ENCODE measurements at places on chromosomes 2 and 18.

DNA sequence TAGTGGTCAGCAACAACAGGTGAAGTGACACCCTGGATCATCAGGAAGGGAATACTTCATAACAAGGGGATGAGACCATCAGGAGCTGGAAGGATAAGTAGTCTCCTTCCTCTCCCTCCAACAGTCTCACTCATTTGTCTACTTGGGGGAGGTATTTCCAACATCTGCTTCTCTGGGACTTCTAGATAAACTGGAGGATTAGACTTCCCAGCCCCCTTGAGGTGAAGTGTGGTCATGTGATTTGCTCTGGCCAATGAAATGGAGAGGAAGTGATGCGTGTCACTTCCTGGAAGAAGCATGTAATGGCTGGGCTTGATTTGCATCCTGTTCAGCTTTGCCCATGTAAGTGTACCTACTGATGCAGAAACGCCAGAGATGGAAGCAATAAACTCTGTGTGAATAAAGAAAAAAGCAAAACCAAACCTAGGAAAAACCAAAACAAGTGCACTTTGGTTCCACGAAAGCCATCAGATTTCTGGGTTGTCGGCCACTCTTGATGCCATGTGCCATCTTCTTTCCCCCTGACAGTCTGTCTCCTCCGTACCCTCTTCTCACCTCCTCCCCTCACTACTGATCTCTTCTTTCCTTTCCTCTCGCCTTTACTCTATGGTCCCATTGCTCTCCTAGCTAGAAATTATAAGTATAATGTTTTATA lies 76.1 kb upstream of the DNMT3A start:
- no peak for DNase-seq

DNA sequence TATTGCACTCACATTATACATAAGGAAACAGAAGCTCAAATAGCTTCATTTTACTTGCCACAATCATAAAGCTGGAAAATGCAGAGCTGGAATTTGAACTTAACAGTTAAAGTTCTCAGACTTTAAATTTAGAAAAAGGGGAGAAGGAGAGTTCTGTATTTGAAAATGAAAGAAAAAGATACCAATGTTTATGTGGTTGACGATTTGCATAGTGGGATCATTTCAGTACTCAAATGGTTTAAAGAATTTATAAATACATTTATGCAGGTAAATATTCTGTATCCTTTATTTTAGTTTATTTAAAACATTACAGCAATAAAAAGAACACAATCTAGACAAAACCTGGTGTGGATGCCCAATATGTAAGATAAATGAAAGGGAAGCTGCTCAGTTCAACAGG lies 25.5 kb upstream of the STAT4 start:
- no peak for DNase-seq

DNA sequence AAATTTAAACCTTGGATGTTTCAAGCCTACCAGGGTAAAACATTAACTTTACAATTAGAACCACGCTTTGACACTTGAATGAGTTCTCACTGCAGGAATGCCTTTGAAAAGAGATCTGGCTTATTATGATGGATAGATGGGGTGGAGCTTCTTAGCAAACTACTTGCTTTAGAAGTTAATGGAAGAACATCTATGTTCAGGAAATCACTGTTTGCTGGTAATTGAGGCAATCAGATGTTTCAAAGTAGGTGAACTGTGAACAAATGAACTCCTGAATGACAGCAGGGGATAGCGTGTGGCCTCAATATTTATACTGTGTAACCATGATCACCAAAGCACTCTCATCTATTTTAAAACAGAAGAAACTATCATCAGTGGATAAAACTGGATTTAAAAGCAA lies 383.6 kb downstream of the PIK3C3 start:
- no peak for DNase-seq

GRCh38 chr2:105431367-105432043 lies 32.7 kb upstream of the FHL2 start:
- DNase-seq, result no peak

DNA sequence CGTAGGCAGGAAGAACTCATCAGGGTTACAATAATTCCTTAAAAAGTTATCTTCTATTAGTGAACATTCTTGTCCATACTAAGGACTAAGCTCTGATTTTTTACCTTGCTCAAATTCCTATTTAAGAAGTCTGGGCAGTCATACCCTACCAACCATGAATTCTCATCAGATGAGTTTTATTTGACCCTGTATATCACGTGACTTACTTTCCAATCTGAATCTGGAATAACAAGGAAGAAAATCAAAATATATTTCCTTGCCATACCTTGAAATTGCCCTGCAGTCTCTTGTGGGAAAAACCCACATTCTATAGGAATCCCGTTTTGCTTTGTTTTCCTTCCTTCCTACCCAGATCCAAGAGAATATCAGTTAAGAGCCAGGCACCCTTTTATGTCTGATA lies 352.7 kb downstream of the AKAIN1 start:
- DNase-seq, result no peak

GRCh38 chr2:1378456-1379150 lies 34.7 kb upstream of the TPO start:
- DNase-seq, result no peak

GRCh38 chr18:76454418-76454817 lies 40.6 kb downstream of the ZNF516 start:
- no peak for DNase-seq

DNA sequence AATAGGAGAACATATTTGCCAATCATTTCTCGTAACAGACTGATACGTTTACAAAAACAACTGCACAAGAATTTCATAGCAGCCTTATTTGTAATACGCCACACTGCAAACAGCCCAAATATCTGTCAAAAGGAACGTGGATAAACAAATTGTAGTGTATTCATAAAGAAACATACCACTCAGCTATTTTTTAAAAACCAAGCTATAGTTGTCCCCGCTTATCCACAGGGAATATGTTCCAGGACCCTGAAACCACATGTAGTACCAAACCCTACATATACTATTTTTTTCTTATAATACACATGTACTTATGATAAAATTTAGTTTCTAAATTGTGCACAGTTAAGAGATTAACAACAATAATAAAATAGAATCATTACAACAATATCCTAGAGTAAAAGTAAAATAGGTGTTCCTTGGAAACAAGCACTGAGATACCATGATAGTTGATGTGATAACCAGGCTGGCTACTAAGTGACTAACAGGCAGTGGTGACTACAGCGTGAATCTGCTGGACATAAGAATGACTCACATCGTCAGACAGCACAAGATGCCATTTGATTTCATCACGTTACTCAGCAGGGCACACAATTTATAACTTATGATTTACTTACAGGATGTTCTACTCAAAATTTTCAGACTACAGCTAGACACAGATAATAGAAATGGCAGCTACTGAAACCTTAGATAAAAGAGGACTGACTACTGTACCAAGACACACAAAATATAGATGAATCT lies 367.4 kb downstream of the NCKAP5 start:
- DNase-seq, result no peak

- DNase-seq, result no peak
Observed at GRCh38 chr2:216474925-216475670, 23.5 kb upstream of the RPL37A start.
